ENCODE measurements at places on chromosomes 6 and 20. TPM values are rescaled to one million over a fixed set of nuclear protein-coding genes. Genes with fewer than 3 reads are reported as not detected.

The ATP6V1G2 gene
- total RNA-seq: 0.85 TPM

The HLA-DOA gene
- 1.6 TPM for total RNA-seq

The MUCL3 gene
- total RNA-seq: not detected

The OLIG3 gene
- not detected for total RNA-seq

The PRND gene
- total RNA-seq: 0.27 TPM

The TBC1D7 gene
- 21.4 TPM for total RNA-seq

The TGM3 gene
- total RNA-seq: 0.27 TPM

The KIF25 gene
- total RNA-seq: 0.21 TPM

The COL19A1 gene
- total RNA-seq: 0.22 TPM

The ARMC2 gene
- total RNA-seq: 2.5 TPM

The PDYN gene
- total RNA-seq: not detected

The PPIL6 gene
- total RNA-seq: 1.5 TPM

The SLC12A5 gene
- not detected for total RNA-seq

The SMLR1 gene
- total RNA-seq: not detected

The MOXD1 gene
- total RNA-seq: 2.3 TPM

The SRXN1 gene
- 25.3 TPM for total RNA-seq

The MYT1 gene
- total RNA-seq: 0.19 TPM
